ENCODE measurements at places on chromosomes 4 and X.

DNA sequence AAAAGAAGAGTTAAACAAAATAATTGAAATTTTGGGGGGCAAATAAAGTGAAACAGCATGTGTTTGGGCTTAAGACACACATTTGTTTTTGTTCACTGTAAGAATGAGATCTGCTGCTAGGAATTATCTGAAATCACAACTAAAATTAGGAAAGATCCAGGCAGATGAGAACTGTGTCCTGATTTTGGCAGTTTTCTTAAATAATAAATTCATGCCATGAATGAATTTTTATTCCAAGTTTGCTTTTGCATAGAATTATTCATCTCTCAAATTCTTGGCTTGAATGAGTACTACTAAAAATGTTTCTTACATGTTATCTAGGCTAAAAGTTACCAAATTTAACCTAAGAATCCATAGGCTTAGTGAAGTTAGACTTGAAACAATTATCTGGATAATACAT lies 321.7 kb downstream of the ANK2 start:
- no peak for DNase-seq

DNA sequence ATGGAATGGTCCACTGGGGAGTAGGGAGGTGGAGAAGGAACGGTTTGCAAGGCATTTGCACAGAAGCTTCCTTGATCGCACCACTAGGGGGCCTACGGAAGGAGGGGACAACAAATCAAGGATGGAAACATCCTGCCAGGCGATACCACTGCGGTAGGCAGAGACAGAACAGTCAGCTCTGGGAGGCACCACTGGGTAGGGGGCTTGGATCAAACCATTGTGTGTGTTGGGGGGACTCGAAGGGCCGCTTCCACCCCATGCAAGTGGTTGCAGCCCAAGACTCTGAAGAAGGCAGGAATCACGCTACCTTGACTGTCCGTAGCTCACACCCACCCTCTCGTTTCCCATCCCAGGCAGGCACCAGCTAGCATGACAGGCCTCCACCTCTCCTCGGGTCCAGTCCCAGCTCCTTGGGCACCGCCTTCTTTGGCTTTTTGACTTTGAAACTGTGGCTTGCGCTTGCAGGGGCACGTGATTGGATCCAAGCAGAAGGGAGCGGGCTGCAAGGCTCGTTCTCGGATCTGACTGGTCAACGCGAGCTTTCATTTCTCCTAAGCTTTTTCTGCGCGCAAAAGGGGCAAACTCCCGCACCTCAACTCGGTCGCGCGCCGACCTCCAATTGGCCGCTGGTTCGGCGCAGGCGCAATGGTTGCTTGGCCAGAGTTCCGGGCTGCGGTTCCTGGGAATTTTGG lies 28.4 kb downstream of the GAGE1 start:
- no peak for DNase-seq

DNA sequence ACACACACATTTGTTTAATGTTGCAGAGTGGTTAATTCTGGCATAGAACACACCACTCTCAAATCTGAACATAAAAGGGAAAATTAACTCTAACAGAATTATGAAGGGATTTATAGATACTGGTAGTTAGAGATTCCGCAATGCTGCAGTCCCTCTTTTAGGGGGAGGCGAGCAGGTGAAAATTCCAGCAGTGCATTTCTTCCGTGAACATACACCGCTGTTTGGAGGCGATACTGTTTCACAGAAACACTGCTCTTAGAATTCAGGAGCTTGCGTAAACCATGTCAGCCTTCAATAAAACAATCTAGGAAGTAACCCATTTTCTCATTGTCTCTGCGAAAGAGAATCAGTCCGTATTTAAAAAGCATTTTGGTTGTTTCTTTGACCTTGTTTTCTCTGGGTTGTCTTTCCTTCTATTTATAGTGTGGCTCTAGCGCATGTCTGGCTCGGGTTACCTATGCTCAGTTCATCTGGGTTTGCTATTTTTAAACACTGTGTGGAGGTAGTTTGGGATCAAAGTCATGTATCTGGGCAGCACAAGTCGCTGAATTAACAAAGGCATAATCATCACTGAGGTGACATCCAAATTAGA lies 90.4 kb downstream of the GPAT3 start:
- no peak for DNase-seq

GRCh38 chr4:184190711-184191110 lies 27.0 kb downstream of the ENPP6 start:
- no peak for DNase-seq

GRCh38 chr4:10524196-10524833 lies 67.1 kb upstream of the ZNF518B start:
- no peak for DNase-seq

DNA sequence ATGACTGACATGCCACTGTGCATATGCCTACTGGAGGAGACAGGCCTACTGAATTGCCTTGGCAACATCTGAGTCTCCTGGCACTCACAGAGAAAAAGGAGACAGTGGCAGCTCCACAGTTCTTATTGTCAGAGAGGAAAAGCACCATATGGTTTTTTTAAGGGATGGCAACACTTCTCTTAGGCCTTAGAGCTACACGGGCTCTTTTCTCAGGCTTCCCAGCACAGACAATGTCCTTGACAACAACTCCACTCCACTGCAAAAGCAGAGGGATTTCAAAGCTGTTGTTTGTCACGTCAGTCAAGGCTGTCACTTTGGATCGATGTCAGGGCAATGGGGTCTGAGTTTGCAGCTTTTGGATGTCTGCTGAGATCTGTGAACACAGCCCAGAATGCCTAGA lies 4.7 kb upstream of the CLCN4 start:
- DNase-seq = no peak

DNA sequence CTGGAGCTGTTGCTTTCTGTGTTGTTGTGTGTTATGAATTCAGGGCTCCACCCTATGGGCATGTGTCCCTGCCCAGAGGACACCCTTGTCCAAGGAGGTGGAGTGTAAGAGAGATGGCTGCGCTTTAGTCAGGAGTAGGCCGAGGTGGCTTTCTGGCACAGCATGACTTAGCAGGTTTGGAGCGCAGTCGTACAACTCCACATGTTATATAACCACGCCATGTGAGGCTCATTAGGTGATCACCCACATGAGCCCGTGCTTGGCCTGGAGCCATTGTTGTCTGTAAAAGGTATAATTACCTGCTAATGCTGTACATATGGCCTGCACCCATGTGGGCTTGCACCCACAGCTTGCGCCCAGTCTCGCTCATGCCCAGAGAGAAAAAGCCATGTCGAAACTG lies 15.8 kb upstream of the ANAPC4 start:
- DNase-seq = no peak

DNA sequence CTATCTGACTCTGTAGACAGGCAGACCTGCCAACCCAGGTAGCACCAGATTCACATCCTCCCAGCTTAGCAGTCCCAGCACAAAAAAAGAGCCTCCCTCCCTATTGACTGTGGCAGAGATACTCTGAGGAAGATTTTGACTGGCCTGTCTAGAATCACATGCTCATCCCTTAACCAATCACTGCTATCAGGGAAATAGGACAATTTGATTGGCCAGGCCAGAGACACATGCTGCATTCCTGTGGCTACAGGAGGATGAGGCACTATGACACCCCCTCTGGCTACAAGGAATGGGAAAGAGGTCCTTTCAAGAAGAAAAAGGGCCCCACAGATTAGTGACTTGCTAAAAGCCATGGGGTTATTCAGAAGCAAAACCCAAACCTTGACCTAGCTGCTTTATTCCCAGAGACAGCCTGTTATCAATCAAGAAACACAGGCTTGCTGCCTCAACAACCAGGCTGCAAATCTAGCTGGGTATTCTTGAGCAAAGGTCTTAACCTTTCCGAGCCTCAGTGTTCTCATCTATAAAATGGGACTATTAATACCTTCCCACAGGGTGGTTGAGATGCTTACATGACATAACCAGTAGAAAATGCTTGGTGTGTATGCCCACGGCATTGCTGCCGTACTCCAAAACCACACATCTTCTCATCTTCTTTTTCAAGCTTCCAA lies 147.6 kb downstream of the BCOR start:
- no peak for DNase-seq

Measured in GM19239 (cell line).